Mucosa of descending colon (tissue), 3 donors: ENCODE measurements at places on chromosomes 4 and X. TPM values are rescaled to one million over a fixed set of nuclear protein-coding genes. Genes with fewer than 3 reads are reported as not detected.

The SPARCL1 gene
- 33.6 TPM for total RNA-seq

The EGF gene
- total RNA-seq: 2.6 TPM

The ZFP42 gene
- not detected for total RNA-seq

The PNMA3 gene
- total RNA-seq: 0.17 TPM

The HMGN5 gene
- 4.0 TPM for total RNA-seq

The SLC10A6 gene
- 0.92 TPM for total RNA-seq

The TXK gene
- total RNA-seq: 3.1 TPM

The GALNT7 gene
- total RNA-seq: 141 TPM

The EPHA5 gene
- total RNA-seq: 0.14 TPM

The FRAS1 gene
- total RNA-seq: 1.2 TPM

The CABS1 gene
- not detected for total RNA-seq

The CENPE gene
- total RNA-seq: 9.3 TPM

- DNase-seq: no peak
Observed at GRCh38 chrX:31293409-31293808, 221.6 kb upstream of the FTHL17 start.

DNA sequence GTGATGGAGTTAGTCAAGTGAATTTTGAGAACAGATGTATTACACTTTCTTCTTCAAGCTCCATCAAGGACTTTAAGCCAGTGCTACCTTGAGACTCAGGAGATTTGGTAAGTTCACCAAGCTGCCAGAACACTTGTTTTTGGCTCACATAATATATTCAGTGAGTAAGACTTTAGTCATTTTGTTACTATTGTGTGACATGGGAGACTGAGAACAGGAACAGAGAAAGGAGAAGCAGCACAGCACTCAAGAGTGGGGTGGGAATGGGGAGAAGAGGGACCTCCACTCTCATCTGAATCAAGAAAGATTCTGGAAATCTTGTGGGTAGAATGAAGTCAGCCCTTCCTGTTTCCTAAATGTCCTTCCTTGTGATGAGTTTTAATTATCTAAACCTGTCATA is 87.3 kb upstream of the TET2 start:
- DNase-seq: no peak

GRCh38 chr4:38128478-38129459 is 168.6 kb downstream of the PTTG2 start:
- DNase-seq: peak; percentile 59

DNA sequence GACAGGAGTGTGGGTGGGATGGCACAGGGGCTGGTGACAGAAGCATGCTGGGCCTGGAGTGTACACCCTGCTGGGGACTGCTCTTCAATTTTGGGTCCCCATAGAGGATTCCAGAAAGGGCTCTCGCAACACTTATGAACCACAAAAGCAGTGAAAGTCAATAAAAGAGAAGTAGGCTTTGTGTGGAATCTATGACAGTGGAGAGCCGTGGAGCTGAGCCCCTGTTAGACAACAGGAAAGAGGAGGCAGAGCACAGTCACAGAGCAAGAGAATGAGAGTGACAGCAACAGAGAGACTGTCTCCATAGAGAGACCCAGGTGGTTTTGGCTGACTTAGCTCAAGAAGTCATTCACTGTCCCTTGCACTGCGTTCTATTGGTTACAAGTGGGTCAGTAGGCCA is 135.1 kb upstream of the ATP6AP2 start:
- DNase-seq: no peak

DNA sequence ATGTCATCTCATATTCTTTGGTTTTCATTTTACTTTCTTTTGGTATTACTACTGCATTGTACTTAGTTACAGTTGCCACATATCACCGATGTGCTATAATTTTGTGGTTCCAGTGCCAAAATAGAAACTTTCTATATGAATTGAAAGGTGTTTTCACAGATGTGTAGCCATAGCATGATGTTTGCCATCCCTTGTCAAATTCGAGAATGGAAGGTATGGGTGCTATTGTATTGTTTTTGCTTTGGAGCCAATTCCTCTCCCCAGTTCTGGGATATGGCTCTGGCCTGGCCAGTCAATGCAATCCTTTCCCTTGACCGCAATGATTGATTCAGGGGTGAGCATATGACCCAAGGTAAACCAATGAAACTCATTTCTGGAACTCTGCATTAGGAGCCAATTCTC is 86.2 kb upstream of the RPS6KA3 start:
- DNase-seq: no peak

- DNase-seq: no peak
Observed at GRCh38 chr4:141501931-141502330, 134.5 kb upstream of the IL15 start.

GRCh38 chr4:8544741-8545438 is 35.3 kb upstream of the GPR78 start:
- DNase-seq: no peak

DNA sequence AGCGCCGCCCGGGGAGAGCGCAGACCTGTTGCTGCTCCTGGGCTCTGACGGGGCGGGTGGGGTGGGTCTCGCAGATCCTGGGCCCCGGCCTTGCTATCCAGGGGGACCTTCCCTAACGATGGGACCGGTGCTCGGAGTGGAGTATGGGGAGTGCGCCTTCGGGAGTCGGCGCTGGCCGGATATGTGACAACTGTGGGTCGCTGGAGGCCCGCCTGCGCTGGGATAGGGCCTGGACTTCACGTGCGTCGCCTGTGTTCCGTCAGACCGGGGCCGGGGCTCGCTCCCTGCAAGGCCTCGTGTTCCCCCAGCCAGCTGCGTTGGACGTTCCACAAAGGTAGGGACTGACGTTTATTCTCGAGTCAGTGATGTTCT is 1.3 kb downstream of the TBL1X start:
- DNase-seq: peak; percentile 60

DNA sequence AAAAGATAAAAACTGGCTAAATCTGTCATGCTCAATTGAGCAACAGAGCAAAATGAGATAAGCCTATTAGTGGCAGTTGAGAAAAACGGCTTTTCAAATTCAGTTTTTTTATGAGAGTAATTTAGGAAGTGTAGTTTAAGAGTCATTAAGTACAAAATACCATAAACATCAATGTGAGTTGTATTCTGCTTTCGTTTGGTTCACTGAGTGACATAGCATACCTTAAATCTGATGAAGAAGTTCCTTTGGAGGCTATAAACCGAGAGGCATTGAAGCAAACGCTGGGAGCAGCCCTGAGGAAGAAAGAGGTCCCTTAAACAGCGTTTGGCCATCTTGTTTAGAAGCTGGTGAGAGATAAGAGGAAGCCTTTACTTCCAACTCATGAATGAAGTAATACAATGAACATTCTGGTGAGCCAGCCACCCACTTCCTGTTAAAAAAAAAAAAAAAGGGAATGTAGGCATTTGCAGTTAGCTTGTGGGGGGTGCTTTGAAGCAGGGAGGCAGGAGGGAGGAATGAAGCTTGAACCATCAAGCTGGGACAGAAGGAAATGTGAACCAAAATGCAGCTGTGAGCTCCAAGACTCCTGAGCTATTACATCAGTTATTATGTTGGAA is 132.3 kb downstream of the ZNF330 start:
- no peak for DNase-seq

GRCh38 chr4:5034206-5034605 is 14.9 kb upstream of the CYTL1 start:
- no peak for DNase-seq

DNA sequence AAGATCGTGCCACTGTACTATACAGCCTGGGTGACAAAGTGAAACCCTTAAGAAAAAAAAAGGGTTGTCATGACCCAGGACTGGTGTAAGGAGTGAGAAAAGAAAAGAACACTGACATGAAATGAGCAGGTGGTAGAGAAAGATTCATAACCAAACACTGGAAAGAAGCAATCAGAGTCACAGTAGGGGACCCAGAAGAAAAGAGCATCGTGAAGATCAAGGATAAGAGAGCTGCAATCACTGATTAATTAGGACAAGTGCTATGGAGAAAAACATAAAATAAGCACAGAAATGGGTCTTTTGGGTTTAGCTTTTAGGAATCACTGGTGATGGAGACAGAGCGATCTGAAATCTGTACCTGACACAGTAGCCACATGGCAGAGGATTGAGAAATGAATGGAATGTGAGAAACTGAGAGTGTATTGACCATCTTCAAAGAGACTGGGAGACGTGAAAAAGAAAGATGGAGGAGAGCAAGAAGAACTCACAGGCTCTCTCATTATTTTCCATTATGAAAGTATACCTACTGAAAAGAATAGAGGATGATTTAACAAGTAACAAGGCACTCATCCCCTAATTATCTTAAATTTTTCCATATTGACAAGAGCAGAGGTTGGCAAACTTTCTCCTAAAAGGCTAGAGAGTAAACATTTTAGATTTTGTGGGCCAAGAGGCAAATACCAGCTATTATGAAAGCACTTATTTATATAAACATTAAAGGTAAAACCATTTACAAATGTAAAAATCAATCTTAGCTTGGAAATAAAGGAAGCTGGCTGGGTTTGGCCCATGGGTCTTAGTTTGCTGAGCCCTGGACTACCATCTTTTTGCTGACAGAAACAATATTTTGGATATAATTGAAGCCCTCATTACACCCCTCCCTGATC is 7.3 kb downstream of the TMEM154 start:
- DNase-seq: no peak

GRCh38 chr4:26321373-26322221 is 783 bp downstream of the RBPJ start:
- peak; percentile 66 for DNase-seq

DNA sequence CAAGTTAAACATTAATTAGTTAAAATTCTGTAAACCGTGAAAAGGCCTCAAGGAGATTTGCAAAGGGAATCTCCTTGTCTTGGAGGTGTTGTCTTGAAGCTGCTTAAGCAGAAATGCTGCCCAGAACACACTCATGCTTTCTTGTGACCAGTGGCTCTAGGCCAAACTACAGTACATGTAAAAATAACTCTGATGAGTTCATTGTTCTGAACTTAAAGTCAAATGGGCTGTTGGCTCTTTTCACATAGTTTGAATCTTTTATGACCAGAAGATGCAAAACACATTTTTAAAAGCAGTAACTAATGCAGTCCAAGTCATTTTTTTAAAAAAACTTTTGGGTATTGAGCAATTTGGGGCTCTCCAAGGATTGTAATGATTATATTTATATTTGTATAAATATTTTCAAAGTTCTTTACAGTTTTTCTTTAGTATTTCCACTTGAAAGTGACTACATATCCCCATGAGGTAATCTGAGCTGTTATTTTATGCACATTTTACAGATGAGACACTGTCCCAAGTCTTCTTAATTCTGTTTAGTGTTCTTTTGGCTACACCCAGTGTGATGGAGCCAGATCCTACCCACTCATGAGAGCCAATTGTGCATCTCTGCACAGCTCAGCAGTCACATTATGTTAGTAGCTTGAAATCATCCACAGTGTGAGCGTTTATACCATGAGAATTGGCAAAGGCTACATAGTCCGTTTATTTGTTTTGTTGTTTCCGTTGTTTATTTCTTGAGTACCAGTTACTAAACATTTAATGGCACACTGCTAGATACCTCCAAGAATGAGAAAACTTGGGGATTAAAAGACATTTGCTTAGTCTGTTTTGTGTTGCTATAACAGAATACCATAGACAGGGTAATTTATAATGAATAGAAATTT is 112.8 kb upstream of the ATXN3L start:
- DNase-seq: no peak

GRCh38 chr4:42915484-42915883 is 23.0 kb downstream of the GRXCR1 start:
- DNase-seq: no peak

GRCh38 chrX:117752745-117753144 is 363.9 kb downstream of the KLHL13 start:
- no peak for DNase-seq

- no peak for DNase-seq
Observed at GRCh38 chr4:186151499-186151898, 39.9 kb upstream of the CYP4V2 start.

- DNase-seq: no peak
Observed at GRCh38 chr4:13733817-13734216, 106.3 kb upstream of the BOD1L1 start.

- no peak for DNase-seq
Observed at GRCh38 chr4:163269869-163270268, 62.5 kb downstream of the NPY1R start.

DNA sequence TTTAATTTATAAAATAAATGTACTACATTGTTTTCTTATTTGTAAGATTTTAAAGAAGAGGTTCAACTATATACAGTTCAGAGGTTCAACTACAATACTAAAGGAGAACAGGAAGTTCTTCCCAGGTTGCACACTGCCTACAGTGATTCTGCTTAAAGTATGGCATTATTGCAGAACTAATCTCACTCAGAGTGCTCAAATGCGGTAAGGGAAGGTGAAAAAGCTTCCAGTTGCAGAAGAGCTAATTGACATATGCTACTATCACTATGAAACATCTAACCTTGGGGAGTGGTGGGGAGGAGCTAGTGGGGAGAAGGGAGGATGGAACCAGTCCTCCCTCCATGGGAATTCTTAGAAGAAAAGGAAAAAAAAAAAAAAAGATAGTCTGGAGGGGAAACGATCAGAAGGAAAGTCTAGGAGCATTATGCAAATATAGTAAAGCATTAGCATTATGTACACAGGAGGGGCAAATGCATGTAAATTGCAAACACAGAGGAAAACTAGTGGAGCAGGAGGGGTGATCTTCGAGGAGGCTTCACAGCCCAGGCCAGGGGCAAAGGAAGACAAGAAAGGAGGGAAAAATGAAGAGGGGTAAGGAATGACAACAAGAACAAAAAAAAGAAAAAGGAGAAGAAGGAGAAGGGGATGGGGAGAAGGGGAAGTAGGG is 32.0 kb upstream of the MMAA start:
- no peak for DNase-seq

- no peak for DNase-seq
Observed at GRCh38 chr4:164252286-164252685, 501.6 kb upstream of the SMIM31 start.

DNA sequence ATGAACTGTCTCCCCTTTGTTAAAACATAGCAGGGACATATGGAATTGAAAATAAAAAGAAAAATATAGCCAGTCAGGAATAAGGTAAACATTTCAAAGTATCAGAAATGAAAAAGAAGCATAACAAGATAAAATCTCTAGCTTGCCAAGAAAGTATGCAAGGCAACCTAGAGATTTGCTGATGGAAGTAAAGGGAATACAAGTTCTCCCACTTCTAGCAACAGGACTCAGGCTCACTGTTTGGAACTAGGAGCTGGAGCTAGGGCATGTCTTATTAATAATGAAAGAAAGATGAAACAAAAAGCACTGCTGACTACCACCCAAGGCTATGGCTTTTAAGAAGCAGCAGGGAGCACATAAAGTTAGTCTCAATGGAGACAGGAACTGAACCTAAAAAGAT is 18.2 kb downstream of the ANKRD50 start:
- no peak for DNase-seq

- DNase-seq: no peak
Observed at GRCh38 chrX:13473442-13474163, 95.8 kb upstream of the EGFL6 start.
